ENCODE measurements at places on chromosomes 4 and X.

- no peak for DNase-seq
Observed at GRCh38 chr4:14920237-14920636, 82.0 kb upstream of the CPEB2 start.

DNA sequence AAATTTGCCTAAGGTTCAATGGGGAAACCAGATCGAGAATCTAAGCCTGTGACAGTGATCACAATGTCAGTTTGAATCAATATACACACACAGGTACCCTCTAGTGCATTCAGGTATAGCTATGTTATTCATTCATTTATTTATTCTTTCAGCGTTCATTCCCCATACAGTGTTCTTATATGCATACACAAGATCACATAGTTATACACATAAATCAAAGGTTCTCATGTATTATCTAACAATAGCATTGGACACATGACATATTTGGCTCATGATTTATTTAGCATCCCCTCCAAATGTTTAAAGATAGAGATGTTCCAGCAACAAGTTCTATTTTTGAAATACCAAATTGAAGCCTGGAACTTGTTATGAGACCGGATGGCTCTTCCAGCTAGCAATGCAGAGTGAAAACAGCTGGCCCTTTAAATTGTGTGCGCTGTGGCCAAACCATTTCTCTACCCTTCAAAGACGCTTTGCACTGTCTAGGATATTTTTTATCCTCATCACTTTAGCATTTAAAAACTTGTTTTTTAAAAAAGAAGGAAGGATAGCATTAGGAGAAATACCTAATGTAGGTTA lies 131.0 kb downstream of the ATXN3L start:
- no peak for DNase-seq

DNA sequence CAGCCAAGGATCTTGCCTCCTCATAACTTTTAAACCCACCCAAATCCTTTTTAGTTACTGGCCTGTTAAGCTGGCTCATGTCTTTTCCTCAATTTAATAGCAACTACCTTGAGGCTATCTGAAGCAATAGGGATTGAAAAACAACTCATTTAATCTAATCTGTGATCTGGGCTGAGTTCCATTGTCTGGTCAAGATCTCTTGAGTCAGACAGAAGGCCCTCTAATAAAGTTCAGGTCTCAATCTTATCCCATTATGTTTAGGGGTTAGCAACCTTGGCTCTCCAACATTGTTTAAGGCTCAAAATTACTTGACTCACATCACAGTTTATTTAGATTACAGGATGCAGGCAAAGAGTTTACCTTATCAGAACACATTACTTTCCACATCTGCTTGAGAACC lies 436.1 kb downstream of the ANKRD50 start:
- no peak for DNase-seq

- no peak for DNase-seq
Observed at GRCh38 chr4:3640587-3640962, 108.4 kb upstream of the LRPAP1 start.

- no peak for DNase-seq
Observed at GRCh38 chr4:182593402-182593801, 323.8 kb downstream of the DCTD start.

GRCh38 chr4:173934201-173934600 lies 349.3 kb downstream of the FBXO8 start:
- DNase-seq: no peak

Data from hepatocyte (in vitro differentiated cells).